SJSA1 (cell line): ENCODE measurements at places on chromosomes 2 and 18. TPM values are rescaled to one million over a fixed set of nuclear protein-coding genes. Genes with fewer than 3 reads are reported as not detected.

GRCh38 chr2:103159018-103159417 is 397.2 kb downstream of the TMEM182 start:
- DNase-seq: no peak

DNA sequence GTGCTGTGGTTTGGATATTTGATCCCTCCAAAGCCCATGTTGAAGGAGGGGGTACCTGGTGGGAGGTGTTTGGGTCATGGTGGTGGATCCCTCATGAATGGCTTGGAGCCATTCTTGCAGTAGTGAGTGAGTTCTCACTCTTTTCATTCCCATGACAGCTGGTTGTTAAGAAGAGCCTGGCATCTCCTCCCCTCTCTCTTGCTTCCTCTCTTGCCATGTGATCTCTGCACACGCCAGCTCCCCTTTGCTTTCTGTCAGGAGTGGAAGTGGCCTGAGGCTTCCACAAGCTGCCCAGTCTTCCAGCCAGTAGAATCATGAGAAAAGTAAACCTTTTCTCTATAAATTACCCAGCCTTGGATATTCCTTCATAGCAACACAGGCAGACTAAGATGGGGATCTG is 8.6 kb downstream of the ADD2 start:
- DNase-seq: no peak

DNA sequence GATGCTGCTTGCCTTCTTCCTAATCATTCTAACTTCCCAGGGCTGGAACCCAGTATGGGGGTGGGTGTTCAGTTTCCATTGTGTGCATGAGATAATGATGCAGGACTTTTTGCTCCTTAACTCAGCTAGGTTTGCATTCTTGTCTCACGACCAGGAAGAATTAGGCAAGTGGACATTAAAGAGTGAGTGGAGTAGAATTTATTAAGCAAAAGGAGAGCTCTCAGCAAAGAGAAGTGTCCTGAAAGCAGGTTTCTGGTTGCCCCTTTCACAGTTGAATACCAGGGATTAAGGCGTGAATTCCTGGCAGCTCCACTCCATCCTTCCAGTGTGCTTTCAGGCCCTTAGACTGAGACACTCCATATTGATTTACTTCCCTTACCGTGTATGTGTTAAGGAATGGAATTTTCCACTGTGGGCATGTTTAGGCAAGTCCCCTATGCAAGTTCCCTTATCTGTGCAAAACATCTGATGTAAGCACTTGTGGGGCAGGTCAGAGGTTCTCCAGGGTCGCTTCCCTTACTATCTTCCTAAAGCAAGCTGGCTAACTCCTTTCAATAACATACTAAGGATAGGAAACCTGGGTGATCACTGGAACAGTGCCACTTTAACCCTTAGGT is 126.5 kb downstream of the GPR39 start:
- no peak for DNase-seq

DNA sequence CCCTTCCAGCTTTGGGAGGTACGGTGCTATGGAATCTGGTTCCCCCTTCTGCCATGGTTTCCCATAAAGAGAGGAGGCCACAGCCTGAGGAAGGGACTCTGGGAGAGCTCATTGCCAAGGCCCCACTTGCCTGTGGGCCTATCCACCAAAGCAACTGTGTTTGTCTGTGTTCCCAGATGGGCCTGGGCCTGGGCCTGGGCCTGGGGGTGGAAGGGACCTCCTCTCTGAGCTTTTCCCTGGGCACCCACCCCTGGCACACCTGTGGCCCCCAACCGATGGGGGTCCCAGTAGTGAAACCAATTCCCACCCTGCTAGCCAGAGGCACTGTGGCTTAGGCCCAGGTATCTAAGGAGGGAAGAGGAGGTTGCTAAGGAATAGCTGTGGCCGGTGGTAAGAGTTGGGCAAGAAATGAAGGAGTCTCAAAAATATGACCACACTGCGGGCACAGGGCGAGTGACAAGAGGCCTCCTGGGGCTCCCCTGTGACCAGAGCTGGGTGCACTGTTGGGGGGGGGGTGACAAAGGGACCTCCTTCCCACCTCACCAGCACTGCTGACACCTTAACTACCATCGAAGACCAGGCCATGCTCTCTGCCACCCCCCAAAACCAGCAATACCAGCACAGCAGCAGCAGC is 4.9 kb upstream of the DUSP2 start:
- DNase-seq: no peak

DNA sequence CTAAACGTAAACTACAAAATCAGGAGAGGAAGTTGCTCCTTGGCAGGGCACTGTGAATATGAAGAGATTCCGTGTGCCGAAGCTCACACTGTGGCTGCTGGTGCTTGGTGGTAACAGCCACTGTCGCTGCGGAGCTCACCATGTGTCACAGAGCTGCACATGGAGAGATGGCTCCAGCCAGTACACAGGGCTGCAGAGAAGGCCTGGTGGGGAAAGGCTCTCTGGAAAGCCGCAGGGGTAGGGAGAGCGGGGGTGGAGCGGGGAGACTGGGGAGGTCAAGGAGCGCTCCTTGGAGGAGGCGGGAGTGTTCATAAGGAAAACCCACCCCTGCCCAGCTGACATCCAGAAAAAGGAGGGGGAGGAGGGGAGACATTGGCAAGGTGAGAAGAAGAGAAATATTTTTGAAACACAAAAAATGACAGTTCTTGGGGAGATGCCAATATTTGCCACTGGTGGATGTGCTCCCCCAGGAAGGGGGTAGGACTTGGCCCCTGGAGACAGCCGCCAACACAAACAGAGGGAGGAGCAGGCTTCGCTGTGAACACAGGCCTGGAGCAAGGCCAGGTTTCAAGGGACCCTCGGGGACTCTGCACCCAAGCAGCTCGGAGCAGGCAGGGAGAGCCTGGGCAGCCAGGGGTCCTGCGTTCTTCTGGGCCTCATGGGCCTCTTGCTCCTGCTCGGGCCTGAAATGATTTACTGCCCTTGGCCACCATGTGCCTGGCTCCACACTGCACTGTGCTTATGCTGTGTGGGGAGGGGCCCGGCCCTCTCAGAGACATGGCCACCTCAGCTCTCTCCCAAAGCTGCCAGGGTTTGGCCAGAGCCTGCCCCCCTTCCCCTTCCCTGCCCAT is 102.6 kb upstream of the GLI2 start:
- DNase-seq: no peak

GRCh38 chr2:31429759-31430438 is 15.4 kb upstream of the XDH start:
- DNase-seq: no peak

- DNase-seq: no peak
Measured at GRCh38 chr2:159616286-159616701, at the start of gene BAZ2B. TSS of gene BAZ2B (minus strand) at chr2:159616548. CDS start at chr2:159478719, 137,829 bp downstream.

DNA sequence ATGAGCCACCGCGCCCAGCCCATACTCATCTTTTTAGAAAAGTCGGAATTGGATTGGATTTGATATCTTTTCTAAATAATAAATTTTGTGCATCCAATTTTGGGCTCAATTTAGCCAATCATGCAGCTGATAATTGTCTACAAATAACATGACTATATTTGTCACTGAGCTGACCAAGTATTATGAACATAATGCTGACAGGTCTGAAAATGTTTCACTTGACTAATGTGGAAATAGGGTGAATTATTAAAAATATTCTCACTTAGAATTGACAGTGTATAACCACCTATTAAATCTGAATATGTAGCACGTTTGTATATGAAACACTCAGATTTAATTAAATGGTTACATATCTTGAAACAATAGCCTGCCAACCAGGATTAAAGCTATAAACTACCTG is 657.2 kb upstream of the FSHR start:
- no peak for DNase-seq

- peak; percentile 3 for DNase-seq
Measured at GRCh38 chr2:72330652-72331051, 183.0 kb upstream of the CYP26B1 start.

DNA sequence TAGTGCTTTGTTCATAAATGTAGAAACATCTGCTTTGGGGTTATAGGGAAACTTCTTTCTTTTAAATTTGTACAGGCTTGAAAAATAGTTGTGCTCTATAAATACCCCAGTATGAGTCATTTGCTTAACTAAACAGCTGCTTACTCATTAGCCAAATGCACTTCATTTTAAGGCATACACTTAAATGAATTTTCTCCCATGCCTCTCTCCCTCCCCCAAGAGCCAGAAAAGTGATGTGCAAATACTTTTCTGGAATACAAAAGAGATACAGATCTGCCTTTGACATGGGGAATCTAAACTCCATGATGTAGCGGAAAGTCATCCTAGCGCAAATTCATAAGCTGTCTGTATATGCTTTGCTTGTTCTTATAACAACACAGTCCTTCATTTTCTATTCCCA is 469.4 kb downstream of the DLGAP1 start:
- no peak for DNase-seq

- DNase-seq: no peak
Measured at GRCh38 chr18:13125191-13125590, 93.4 kb upstream of the LDLRAD4 start.

DNA sequence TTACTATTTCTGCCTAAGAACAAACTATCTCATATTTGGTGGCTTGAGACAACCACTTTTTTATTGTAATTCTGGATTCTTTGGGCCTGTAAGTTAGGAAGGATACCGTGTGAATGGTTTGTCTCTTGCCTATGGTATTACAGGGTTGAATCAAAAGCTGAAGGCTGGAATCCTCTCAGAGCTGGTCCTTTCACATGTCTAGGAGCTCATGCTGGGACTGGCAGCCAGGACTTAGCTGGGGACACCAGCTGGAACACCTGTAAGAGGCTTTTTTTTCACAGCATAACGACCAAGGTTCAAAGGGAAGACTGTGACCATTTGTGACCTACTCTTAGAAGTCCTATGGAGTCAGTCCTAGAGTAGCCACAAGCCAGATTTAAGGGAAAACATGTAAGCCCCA is 226.3 kb downstream of the ZNF804A start:
- no peak for DNase-seq

DNA sequence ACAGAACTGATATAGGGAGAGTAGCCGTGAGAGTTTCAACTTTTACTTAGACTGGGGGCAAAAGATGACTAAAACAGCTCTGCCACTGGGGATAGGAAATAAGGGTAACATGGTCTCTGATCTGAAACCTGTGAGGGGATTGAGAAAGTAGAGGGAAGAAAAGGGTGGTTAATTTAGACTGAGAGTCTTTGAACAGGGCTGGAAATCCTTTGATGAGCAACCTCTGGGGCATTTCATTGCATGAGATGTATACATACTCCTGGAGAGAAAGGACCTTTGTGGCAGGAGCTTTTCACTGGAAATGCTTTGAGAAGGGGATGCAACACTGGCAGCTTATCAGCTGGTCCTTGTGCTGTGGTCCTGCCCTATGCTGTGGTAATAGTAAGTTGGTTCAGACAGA is 9.4 kb downstream of the GALNT1 start:
- no peak for DNase-seq

- peak; percentile 63 for DNase-seq
Measured at GRCh38 chr18:9742524-9743131, 34.5 kb downstream of the RAB31 start.

GRCh38 chr2:65500310-65501040 is 68.1 kb upstream of the SPRED2 start:
- DNase-seq: no peak

GRCh38 chr2:95019572-95019971 is 5.9 kb upstream of the MAL start:
- no peak for DNase-seq

- DNase-seq: no peak
Measured at GRCh38 chr2:157394928-157395327, 49.0 kb downstream of the CYTIP start.

- no peak for DNase-seq
Measured at GRCh38 chr2:156704617-156705016, 268.4 kb downstream of the GPD2 start.

DNA sequence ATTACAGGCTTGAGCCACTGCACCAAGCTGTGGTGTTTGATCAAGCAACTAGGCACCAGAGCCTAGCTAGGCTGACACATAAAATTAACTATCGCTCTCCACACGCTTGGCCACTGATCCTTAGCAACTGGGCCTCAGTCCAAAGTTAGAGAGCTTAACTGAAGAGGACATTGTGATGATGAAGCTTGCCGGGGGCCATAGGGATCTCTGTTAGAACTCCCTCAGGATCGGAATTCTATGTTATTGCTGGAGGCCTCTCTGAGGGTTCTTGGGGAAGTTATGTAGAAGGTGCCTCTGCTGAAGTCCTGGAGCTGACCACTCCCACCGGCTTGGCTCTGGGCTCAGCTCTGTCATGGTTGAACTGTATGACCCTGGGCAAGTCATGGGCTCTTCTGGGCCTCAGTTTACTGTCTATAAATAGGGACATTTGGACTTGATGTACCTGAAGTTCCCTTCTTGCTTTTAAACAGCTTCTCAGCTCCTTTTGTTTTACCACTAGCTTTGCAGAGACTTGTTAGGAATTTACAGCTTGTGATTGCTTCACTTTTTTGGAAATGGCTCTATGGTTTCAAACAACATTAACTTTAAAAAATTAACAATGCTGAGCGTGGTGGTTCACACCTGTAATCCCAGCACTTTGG is 44.1 kb downstream of the GATA6 start:
- no peak for DNase-seq

DNA sequence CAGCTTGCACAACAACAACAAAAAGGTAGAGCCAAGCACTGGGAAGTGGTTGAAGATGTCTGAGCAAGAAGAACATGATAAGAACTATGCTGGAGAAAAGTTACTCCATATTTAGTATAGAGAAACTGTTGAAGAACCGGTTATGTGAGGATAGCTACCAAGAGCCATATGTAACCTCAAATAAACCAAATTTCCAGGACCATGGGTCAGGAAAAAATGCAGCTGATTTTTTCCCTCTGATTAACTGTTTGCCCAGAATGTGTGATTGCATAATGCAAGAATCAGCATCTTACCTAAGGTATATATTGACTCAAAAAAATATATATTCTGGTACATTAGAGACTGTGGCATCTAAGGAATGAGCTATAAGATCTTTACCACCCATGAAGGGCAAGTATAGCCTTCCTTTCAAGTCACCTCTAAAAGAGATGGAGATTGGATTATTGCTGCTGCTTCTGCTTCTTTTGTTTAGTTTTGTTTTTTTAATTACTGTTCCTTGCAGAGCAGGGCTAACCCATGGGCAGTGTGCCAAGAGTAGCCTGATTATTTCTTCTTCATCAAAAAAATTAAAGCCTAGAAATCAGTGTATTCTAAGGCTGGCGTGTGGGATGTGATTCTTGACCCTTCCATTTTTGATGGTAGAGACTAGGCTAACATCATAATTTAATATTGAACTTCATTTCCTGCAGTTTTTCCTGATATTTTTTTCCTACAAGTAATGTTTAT is 76.9 kb upstream of the MAP3K20 start:
- no peak for DNase-seq

Gene DLX2
- 0.92 TPM in 1 of 2 replicates, not detected in the other for total RNA-seq

Gene TUBA4A
- total RNA-seq: 0.45 TPM in 1 of 2 replicates, not detected in the other

Gene LDLRAD4
- total RNA-seq: 0.09 and 0.68 TPM in 2 replicates

Gene ABCB11
- not detected in 2 replicates for total RNA-seq
